ENCODE measurements at places on chromosomes 5 and 9.

- DNase-seq: no peak
Measured at GRCh38 chr9:37944671-37945481, 40.9 kb upstream of the SLC25A51 start.

GRCh38 chr5:92401492-92401891 is 1018.4 kb upstream of the ARRDC3 start:
- no peak for DNase-seq

DNA sequence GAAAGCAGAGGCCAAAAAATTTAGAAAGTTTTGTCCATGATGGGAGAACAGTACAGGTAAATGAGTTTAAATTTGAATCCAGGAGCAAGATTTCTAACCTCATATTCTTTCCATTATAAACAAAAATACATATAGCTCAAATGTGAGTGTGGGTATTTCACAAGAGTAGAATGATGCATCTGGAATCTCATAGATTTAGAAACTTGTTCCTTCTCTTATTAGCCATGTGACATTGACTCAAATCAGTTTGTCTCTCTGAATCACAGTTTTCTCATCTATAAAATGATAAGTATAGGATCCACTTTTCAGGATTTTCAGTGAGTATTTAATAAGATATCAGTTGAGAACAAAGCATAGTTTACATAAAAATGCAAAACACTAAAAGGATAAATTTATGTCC is 436.3 kb upstream of the PAPPA start:
- no peak for DNase-seq

- peak; percentile 70 for DNase-seq
Measured at GRCh38 chr9:14909961-14910805, at the start of gene FREM1. FREM1 (minus strand) TSS chr9:14910428; CDS start chr9:14868977, 41,451 bp downstream.

DNA sequence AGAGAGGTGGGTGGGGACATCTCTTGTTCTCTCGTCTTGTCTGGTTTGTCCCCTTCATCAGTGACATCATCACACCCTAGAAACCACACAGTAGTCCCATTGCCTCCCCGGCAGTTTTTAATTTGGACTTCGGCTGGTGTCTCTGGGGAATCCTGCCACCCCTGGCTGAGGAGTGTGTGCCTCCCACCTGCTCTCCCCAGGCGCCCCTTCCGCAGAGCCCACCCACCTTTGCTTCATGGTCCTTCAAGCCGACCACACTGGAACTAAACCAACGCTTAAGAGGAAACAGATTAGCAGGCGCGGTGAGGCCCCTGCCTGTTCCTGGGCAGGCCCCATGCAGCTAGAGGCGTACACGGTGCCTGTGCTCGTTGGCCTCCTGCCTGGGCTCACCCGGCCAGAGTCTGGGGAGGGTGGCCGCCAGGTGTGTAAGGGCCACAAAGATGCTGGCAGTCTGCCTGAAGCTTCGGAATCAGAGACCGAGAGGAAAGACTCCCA is 107.6 kb upstream of the SPRY4 start:
- DNase-seq: no peak

DNA sequence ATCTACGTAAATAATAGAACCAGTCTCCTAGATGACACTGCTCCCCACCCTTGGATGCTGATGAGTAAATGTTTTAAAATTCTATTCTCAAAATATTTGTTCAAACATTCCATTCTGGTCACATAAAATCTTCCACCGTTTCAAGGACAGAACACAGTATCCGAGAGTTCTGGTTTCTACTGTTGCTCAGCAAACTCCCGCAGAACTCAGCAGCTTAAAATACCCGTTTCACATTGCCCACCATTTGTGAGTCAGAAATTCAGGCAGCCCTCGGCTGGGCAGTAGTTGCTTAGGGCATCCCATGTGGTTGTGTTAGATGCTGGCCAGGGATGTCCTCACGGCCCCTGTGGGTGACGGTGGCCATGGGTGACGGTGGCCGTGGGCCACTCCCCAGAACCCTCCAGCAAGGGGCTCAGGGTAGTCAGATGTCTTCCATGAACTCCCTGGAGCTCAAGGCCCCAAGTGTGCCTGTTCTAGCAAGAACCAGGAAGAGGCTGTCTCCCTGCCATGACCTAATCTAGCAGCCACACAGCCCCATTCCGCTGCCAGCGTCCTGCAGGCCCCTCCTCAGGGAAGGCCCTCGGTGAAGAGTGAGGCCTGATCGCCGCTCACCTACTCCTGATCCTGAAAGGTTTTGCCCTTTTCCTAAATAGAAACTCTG is 17.4 kb downstream of the MGAT1 start:
- DNase-seq: no peak

DNA sequence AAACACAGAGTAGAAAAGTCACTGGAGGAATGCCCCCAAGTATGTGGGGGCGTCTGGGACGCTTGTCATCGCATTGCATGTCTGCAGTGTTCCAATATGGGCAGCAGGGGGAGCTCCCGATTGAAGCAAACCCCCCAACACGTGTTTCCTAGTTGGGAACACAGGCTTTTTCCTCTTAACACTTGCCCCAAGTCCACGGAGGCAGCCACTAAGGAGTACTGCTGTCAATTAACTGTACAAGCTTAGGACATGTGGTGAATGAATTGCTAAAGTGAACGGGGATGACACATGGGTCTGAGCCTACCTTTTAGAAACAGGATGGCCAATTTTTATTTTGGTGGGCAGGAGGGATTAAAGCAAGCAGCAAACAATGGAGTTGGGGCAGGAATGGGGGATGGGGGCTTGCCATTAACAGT is 2.2 kb downstream of the GABRB2 start:
- peak; percentile 9 for DNase-seq

GRCh38 chr5:73985145-73985544 is 359.1 kb downstream of the ARHGEF28 start:
- no peak for DNase-seq

- DNase-seq: no peak
Measured at GRCh38 chr5:170109059-170110031, 3.6 kb downstream of the FOXI1 start.

- DNase-seq: no peak
Measured at GRCh38 chr9:123407217-123407851, 51.3 kb downstream of the CRB2 start.

DNA sequence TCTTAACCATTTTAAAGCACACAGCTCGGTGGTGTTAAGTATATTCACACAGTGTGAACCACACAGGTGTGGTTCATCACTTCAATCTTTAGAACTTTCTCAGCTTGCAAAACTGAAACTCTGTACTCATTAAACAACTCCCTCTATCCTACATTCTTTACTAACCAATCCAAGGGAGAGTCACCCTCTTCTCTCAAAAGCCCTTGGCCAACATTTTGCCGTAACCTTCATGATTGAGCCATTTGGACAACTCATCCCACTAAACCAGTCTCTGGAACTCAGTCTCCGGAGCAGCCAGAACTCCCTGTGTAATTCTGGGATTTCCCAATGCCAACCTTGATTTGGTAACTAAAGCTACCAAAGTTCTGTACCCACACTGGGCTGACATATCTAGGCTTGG is 84.7 kb downstream of the TTC39B start:
- no peak for DNase-seq

DNA sequence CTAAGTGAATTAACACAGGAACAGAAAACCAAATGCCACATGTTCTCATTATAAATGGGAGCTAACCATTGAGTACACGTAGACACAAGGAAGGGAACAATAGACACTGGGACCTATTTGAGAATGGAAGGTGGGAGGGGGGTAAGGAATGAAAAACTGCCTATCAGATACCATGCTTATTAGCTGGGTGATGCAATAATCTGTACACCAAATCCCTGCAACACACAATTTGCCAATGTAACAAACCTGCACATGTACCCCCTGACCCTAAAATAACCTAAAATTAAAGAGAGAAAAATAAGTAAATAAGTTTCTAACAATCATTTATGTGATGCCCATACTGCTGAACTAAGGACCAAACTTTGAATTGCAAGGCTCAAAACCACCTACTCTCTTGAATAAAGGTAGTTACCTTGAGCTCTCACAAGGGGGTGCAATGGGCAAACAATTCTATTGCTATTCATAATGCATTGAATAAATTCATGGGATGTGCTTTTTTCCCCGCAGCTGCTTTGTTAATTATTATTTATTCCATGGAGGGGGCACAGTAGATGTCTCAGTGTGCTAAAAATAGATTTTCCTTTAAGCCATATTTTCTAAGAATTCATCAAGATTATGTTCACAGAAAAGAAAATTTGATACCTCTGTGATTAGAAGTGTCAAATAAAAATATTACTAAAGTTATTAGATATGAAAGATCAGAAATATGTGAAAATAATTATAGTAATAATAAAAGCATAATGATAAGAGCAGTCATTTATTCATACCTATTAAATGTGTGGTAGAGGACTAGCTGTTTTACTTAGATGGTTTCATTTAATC is 76.2 kb upstream of the PTPN3 start:
- DNase-seq: peak; percentile 30

- peak; percentile 17 for DNase-seq
Measured at GRCh38 chr9:136686794-136687711, at the start of gene AGPAT2. AGPAT2 (minus strand) TSS chr9:136687457; CDS start chr9:136687357, 100 bp downstream.

- no peak for DNase-seq
Measured at GRCh38 chr5:133916479-133916878, 51.9 kb downstream of the C5orf15 start.

DNA sequence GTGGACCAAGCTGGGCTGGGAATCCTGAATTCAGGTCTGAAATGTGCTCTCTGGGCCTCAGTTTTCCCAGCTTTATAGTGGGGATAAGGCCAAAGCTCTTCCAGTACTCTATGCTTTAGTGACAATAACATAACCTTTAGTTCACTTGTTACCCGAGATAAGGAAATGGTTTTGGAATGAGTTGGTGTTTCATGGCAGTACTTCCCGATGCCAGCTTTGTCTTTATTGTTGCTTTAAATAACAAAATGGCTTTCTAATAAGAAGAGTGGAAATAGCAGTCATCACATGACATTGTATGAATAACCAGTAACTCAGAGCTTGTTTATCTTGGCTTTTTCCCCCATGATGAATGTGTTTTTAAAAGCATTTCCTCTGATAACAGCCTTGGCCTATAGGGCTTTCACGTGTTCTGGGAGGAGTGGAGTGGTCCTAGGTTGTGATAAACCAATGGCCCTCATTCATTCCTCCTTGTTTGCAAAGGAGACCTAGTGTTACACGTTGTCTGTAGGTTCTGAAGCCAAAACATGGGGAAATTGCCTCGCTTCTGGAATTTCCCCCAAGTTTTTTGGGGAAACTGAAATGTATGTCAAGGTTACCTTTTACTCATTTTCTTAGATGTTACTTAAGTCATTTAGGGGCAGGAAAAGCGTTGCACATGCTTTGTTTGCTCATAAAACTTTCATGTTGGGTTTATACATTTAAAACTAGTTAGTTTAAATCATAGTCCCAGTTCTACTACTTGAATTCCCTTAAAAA is 53.7 kb downstream of the ZNF618 start:
- DNase-seq: no peak

DNA sequence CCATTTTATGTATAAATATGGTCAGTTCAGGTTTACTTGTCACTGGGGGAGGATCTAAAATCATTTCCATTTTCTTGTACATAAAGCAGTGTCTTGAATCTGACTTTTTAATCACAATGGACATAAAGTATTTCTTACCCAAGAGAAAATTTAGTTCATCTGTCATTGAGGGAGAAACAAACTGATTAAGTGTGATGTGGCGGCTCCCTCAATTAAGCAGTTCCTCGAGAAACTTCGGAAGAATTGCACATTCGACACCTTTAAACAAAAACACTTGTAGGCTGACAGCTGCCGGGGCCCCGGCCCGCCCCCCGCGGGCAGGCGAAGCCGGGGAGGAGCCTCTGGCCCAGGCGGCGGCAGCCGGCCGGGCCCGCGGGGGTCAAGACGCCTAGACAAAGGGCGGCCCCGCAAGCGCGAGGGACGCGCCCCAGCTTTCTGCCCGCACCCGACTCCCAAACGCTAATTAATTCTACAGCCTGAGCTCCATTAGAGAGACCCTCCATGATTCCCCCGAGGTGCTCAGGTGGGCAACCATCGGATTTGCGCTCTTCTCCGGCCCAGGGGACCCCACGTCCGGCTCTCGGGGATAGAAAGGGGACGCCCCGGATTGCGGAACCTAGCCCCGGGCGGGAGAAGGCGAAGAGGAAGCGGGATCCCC is 750 bp downstream of the TRIM36 start:
- no peak for DNase-seq

DNA sequence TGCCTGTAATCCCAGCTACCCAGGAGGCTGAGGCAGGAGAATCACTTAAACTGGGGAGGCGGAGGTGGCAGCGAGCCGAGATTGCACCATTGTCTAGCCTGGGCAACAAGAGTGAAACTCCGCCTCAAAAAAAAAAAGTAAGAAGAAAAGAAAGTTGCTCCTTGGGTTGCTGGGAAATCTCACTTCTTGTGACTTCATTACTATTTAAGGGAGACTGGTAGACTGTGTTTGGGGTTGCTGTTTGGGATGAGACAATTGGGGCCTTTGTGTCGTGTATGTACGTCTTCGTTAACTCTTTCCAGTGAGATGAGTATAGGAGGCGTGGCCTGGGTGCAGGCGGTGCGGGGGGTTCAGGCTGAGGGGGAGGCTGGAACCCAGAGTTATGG is 11.6 kb downstream of the NDST1 start:
- no peak for DNase-seq

DNA sequence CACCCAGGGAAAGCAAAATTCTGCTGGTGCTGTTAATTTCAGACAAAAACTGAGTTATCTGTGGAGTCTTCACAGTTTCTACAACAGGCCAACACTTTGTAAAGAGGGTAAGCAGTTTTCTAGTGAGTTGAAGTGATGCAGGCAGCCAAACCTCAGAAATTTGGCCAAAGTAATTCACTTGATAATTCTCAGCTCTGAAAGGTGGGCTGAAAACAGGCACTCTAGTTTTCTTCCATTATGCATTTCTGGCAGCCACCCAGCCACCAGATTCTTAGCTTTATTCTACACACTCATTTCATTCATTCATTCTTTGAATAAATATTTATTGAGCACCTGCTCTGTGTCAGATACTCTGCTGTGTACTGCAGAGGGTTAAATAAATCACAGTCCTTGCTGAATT is 184.2 kb downstream of the RAB3C start:
- no peak for DNase-seq

GRCh38 chr9:112945620-112946208 is 55.0 kb upstream of the SLC46A2 start:
- DNase-seq: peak; percentile 3

DNA sequence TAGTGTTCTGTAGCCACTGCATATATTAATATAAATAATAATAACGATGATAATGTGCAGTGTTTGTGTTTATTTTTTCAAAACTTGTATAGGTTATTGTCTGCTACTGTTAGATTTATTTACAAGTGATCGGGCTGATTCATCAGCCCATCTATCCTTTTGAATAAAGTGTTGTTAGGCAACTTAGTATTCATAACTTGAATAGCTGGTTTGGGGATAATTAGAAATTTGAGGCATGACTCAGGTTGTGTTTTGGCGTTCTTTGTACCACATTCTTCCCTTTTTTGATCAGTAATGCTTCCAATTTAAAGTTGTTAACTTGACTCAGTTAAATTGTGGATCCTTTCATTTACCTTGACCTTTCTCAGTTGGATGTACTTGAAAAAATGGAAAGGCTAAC is 69.7 kb downstream of the FOCAD start:
- no peak for DNase-seq
